Activated CD8-positive, alpha-beta memory T cell treated with anti-CD3 and anti-CD28 coated beads for 1 hour (primary cell): ENCODE measurements at places on chromosomes 7 and 10.

- DNase-seq, result no peak
Observed at GRCh38 chr7:157768198-157768597, 431.4 kb downstream of the DNAJB6 start.

DNA sequence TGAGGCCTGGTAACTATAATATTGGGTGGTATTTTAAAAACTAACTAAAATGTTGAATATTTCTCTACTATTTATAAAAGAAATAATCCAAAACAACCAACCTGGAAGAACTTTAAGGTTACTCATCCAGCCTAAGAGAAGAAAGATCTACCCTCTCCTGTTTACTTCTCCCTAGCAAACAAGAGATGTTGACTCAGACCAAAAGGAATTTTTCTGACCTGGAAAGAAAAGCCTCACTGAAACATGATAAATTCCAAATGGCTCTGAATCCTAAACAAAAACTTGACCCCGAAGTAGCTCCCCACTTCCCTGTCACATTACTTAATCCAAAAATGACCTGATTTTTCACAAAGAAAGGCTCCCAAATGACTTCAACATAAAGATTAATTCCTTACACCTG lies 101.2 kb downstream of the PARD3 start:
- DNase-seq, result no peak

DNA sequence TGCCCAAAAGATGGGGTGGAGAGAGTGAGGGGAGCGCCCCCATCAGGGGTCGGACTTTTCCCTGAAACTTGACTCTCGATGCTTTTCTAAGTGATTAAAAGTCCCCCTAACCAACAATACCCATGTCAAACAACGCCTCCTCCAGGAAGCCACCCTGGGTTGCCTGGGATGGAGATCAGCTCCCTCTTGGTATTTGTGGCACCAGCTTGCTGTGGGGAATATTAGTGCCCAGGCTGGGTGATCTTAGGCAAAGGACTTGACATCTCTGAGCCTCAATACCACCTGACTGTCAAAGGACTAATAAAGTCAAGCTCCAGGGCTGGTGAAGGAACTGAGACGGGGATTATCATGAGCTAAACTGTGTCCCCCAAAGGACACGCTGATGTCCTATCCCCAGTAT lies 18.2 kb upstream of the ELFN1 start:
- DNase-seq, result no peak

- no peak for DNase-seq
Observed at GRCh38 chr7:28755255-28755654, 202.9 kb downstream of the TRIL start.

DNA sequence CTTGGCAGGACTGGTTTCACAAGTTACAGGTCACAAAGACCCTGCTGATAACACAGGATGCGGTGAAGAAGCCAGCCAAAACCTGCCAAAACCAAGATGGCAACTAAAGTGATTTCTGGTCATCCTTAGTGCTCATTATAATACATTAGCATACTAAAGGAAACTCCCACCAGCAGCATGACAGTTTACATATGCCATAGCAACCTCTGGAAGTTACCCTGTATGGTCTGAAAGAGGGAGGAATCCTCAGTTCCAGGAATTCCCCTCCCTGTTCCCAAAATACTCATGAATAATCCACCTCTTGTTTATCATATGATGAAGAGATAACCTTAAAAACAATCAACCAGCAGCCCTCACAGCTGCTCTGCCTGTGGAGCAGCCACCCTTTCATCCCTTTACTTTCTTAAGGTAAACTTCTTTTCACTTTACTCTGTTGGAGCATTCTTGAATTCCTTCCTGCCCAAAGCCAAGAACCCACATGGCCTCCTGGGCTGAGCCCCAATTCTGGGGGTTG lies 21.9 kb downstream of the DPY19L1 start:
- DNase-seq, result no peak

DNA sequence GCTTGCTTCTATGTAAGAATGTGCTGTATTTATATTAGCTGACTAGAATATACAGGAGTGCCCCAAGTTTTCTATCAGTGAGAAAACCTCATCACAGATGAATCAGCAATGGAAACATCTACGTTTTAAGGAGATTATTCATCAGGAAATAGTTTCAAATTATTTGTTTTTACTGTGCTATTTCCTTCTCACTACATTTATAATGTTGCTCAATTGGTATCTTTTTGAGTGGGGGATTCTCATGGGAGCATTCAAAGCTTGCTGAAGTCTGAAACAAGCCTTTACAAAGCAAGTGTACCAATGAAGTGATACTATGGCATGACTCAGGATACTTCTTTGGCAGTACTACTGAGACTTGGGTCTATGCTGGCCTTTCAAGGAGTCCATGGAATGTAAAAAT lies 191.1 kb upstream of the SLC26A5 start:
- no peak for DNase-seq

- DNase-seq, result no peak
Observed at GRCh38 chr10:18179891-18180290, 39.7 kb downstream of the CACNB2 start.
